Epithelial cell of umbilical artery (primary cell): ENCODE measurements at places on chromosomes 7 and 10. TPM values are rescaled to one million over a fixed set of nuclear protein-coding genes. Genes with fewer than 3 reads are reported as not detected.

The GIMAP8 gene
- total RNA-seq, result 77.3 and 104 TPM in 2 replicates

The CYP3A4 gene
- not detected in 2 replicates for total RNA-seq

The CCDC186 gene
- 12.7 and 15.3 TPM in 2 replicates for total RNA-seq

The OPALIN gene
- not detected in 2 replicates for total RNA-seq

The PLCE1 gene
- under 0.01 TPM in 2 replicates for total RNA-seq

The CEP55 gene
- 45.8 and 60.8 TPM in 2 replicates for total RNA-seq

The CALML3 gene
- not detected in 2 replicates for total RNA-seq

The EGR2 gene
- 0.32 TPM in 1 of 2 replicates, not detected in the other for total RNA-seq

The NCF1 gene
- total RNA-seq, result not detected in 2 replicates

The HBP1 gene
- 112 and 124 TPM in 2 replicates for total RNA-seq

The LBX1 gene
- not detected in 2 replicates for total RNA-seq

The ZNF92 gene
- 6.1 and 13.6 TPM in 2 replicates for total RNA-seq

The CCDC136 gene
- 1.6 and 3.8 TPM in 2 replicates for total RNA-seq
